ENCODE measurements at places on chromosomes 1 and 21. TPM values are rescaled to one million over a fixed set of nuclear protein-coding genes. Genes with fewer than 3 reads are reported as not detected.

FMN2 gene
- total RNA-seq = 60.7 TPM

LCE3D gene
- not detected for total RNA-seq

TTC22 gene
- under 0.01 TPM for total RNA-seq

DTL gene
- 2.9 TPM for total RNA-seq

TFF3 gene
- total RNA-seq = not detected

CYP4A22 gene
- not detected for total RNA-seq

ZBED6 gene
- total RNA-seq = 4.5 TPM

LCE2B gene
- not detected for total RNA-seq

Measured in frontal cortex (tissue), 4 donors.